Neural progenitor cell (in vitro differentiated cells): ENCODE measurements at places on chromosomes 11 and 22. TPM values are rescaled to one million over a fixed set of nuclear protein-coding genes. Genes with fewer than 3 reads are reported as not detected.

Gene SMC1B
- total RNA-seq = 0.06 and 0.09 TPM in 2 replicates

- H3K36me3 ChIP-seq = peaks cover 7% of the 10 kb centered on the region
- H3K27me3 ChIP-seq = no peaks in the 10 kb centered on the region
- peaks cover 23% of the 10 kb centered on the region for H3K4me1 ChIP-seq
- DNase-seq = no peak
Measured at GRCh38 chr11:62575156-62575555, 1.5 kb upstream of the EEF1G start.

GRCh38 chr11:125883375-125883774, 4.1 kb upstream of the HYLS1 start:
- no peaks in the 10 kb centered on the region for H3K36me3 ChIP-seq
- peaks cover 12% of the 10 kb centered on the region for H3K27me3 ChIP-seq
- H3K4me1 ChIP-seq = no peaks in the 10 kb centered on the region
- DNase-seq = no peak

DNA sequence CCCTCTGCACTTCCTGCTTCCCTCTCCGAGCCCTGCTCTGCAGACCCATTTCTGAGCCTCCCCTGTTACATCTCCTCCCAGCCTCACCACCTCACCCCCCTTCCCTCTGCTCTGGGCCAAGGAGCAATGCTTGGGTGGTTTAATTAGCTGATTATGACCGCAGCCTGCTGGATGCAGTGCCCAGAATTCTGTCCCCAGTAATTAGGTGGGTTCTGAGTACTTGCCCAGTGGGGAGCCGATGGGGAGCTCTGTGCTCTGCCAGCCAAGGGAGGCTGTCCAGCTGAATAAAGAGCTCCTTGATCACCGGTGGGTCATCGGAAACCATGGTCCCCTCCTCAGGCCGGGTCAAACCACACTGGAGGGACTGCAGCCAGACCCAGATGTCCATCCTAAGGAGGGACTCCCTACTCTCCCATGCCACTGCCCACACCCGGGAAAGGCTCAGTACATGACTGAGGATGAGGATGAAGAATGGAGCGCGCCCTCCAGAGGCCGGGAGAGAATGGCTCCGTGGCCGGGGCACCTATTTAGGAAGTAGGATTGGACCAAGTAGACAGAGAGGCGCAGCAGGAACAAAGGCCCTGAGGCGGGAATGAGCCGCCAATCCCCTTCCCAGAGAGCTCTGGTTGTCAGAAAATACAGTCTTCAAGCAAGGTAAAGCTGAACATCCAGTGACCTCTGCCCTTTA, 9.1 kb downstream of the ARRB1 start:
- peaks cover 14% of the 10 kb centered on the region for H3K4me1 ChIP-seq
- H3K36me3 ChIP-seq = no peaks in the 10 kb centered on the region
- H3K4me3 ChIP-seq = no peak overlapping the region
- H3K27me3 ChIP-seq = no peaks in the 10 kb centered on the region
- no peak for DNase-seq

GRCh38 chr22:45308391-45308956, 1.3 kb upstream of the FAM118A start:
- H3K36me3 ChIP-seq = no peaks in the 10 kb centered on the region
- H3K4me1 ChIP-seq = peaks cover 20% of the 10 kb centered on the region
- H3K4me3 ChIP-seq = no peak overlapping the region

- DNase-seq = no peak
- H3K4me1 ChIP-seq = no peaks in the 10 kb centered on the region
- no peaks in the 10 kb centered on the region for H3K27me3 ChIP-seq
Measured at GRCh38 chr22:35299217-35299672, 449 bp upstream of the TOM1 start.

- H3K27ac ChIP-seq = no peak overlapping the region
- no peaks in the 10 kb centered on the region for H3K4me1 ChIP-seq
- H3K4me3 ChIP-seq = no peak overlapping the region
- DNase-seq = no peak
- H3K36me3 ChIP-seq = no peaks in the 10 kb centered on the region
Measured at GRCh38 chr11:15169815-15170551, 55.3 kb downstream of the INSC start.
